ENCODE measurements at places on chromosomes 3 and 15. TPM values are rescaled to one million over a fixed set of nuclear protein-coding genes. Genes with fewer than 3 reads are reported as not detected.

The BRK1 gene
- 107 TPM for total RNA-seq

The BBX gene
- total RNA-seq, result 40.9 TPM

The CHRM5 gene
- total RNA-seq, result not detected

The ALDH1A2 gene
- total RNA-seq, result 0.47 TPM

The STRA6 gene
- total RNA-seq, result 0.72 TPM

The NR2E3 gene
- total RNA-seq, result not detected

The CKMT1B gene
- total RNA-seq, result 0.41 TPM

The TM4SF4 gene
- not detected for total RNA-seq

The LIPH gene
- total RNA-seq, result not detected

The LMCD1 gene
- 2.1 TPM for total RNA-seq

The UBE2E2 gene
- 23.2 TPM for total RNA-seq

The MAGEL2 gene
- total RNA-seq, result not detected
